ENCODE measurements at places on chromosomes 5 and 9. TPM values are rescaled to one million over a fixed set of nuclear protein-coding genes. Genes with fewer than 3 reads are reported as not detected.

The NUTM2G gene
- not detected for total RNA-seq

The RNF180 gene
- 1.9 TPM for total RNA-seq

The PRSS3 gene
- total RNA-seq, result 77.0 TPM

The ALDH1A1 gene
- 3.1 TPM for total RNA-seq

The ZDHHC11 gene
- total RNA-seq, result 1.3 TPM
